ENCODE measurements at places on chromosomes 5 and 9.

DNA sequence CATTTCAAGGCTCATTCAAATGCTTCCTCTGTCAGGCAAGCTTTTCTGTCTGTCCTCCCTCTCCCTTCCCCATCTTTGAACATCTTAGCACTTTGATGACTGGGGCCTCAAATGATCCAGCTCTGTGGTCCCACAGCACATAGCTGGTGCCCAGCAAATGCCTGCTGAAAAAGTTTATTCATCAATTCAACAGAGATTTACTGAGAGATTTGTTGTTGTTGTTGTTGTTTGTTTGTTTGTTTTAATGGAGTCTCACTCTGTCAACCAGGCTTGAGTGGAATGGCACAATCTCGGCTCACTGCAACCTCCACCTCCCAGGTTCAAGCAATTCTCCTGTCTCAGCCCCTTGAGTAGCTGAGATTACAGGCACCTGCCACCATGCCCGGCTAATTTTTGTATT, 6.0 kb upstream of the EXOSC2 start:
- DNase-seq, result no peak

- no peak for DNase-seq
These were observed 208.7 kb downstream of the MED10 start for GRCh38 chr5:6169660-6170059.

DNA sequence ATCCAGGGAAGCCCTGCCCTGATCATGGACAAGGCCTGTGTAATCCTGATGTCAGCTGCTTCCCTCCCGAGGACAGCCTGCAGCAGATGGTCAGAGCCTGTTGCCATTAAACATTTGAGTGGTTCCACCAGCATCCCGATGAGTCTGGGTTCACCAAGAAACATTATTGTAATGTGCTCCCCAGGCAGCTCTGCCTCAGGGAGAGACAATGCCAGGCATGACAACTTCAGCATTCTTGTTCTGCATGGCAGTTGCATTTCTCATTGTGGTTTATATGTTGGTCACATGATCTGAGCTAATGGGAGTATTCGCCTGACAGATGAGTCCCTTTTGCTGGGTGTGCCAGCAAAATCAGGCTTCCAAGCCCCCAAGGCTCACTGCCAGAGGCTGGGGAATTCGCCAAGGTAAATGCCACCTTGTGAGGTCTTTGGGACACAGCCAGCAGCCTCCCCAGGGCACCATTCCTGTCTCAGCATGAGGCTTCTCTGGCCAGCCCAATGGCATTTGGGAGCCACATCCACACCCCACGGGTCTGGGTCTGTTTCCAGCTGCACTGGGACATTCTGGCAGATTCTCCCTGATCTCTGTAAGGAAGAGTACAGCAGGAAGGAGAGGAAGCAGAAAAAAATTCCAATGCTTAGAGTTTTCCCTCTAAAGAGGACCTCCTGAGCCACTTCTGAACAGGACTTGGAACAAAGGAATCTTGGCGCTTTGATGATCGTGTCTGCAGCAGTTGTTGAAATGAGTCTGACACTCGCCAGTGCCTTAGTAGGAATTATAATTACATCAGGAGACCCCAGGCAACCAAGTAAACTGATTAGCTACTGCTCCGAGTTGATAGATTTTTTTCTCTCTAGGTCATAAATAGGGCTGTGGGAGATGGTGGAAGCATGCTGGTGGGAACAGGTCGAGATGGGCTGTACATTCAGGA, 18.7 kb downstream of the KCNIP1 start:
- DNase-seq, result no peak

- no peak for DNase-seq
These were observed 317.6 kb downstream of the CWC27 start for GRCh38 chr5:65086234-65086890.

GRCh38 chr9:98147582-98147981, 28.6 kb upstream of the TRIM14 start:
- DNase-seq, result no peak

GRCh38 chr9:74942801-74943200, 9.9 kb downstream of the C9orf40 start:
- DNase-seq, result no peak

- DNase-seq, result no peak
These were observed 12.1 kb downstream of the C9 start for GRCh38 chr5:39352170-39352569.

DNA sequence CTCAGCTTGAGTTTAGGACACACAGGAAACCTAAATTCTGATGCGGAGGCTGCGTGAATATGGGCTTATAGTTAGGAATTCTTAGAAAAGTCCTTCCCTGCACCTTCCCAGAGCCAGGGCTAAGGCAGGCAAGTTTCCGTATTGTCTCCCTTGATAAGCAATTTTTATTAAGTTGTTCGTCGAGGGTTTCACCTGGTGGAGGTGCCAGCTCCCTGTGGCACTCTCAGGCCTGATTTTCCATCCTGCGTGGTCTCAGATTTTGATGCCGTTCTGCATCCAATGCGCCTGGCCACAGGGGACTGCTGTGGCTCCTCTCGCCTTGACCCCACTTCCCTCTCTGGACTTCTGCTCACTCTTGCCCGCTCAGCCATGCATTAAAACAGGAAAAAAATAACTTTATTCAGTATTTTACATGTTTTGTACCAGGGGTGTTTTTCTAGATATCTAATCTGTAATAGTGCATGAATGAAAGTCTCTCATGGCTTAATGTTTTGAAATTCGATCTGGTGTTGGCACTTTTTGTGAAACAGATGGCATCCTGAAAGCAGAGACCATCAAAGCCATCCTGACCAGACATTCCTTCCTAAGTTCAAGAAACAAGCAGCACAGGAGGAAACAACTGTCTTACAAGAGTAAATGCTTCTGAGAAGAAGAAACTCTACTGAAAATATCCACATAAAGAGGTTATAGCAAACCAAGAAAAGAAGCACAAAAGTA, 50.7 kb downstream of the TRIP13 start:
- no peak for DNase-seq

- DNase-seq, result no peak
These were observed 202.9 kb downstream of the NXNL2 start for GRCh38 chr9:88737876-88738275.
